ENCODE measurements at places on chromosomes 5 and 9. TPM values are rescaled to one million over a fixed set of nuclear protein-coding genes. Genes with fewer than 3 reads are reported as not detected.

FBXO38 gene
- total RNA-seq = 27.5 TPM

GRCh38 chr5:97839341-97840086 is 656.5 kb upstream of the RIOK2 start:
- H3K4me1 ChIP-seq = peaks cover 33% of the 10 kb centered on the region
- no peak overlapping the region for H3K4me3 ChIP-seq
- no peaks in the 10 kb centered on the region for H3K36me3 ChIP-seq
- DNase-seq = peak; percentile 27
- H3K27me3 ChIP-seq = peaks cover 12% of the 10 kb centered on the region
- no peak overlapping the region for H3K27ac ChIP-seq

DNA sequence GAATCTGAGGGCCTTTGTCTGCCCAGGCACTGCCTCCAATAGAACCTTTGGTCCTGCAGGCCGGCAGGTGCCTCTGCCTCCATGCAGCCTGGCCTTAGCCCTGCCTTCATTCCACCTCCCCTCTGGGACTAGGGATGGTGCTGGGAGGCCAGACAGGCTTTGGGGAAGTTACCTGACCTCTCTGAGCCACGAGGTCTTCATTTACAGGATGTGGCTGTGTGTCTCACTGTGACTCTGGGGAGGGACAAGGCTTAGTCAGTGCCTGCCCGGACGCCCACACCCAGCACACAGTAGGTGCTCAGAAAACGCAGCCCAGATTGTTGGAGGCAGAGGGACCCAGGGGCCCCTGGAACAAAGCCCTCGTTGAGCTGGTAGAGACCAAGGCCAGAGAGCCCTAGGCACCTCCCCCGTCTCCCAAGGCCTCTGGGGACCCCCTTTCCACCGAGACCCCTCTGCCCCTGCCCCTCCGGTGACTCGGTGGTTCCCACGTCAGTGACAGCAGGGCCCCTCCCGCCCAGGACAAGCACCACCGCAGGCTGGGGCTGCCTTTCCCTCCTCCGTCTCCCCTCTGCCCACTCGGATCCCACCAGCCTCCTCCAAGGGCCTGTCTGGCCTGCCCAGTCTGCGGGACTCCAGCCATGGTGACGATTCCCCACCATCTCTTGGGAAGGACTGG is 46.9 kb upstream of the EGFL7 start:
- no peak overlapping the region for H3K4me3 ChIP-seq
- H3K27me3 ChIP-seq = no peaks in the 10 kb centered on the region
- H3K36me3 ChIP-seq = no peaks in the 10 kb centered on the region
- H3K27ac ChIP-seq = no peak overlapping the region

- no peak overlapping the region for H3K4me3 ChIP-seq
- peaks cover 51% of the 10 kb centered on the region for H3K36me3 ChIP-seq
- peaks cover 23% of the 10 kb centered on the region for H3K4me1 ChIP-seq
- DNase-seq = no peak
- no peaks in the 10 kb centered on the region for H3K27me3 ChIP-seq
These were observed 27.0 kb downstream of the IARS1 start for GRCh38 chr9:92266486-92266885.

INSL6 gene
- not detected for total RNA-seq

LHX2 gene
- not detected for total RNA-seq

FIBCD1 gene
- total RNA-seq = 8.0 TPM

NMUR2 gene
- not detected for total RNA-seq

DNA sequence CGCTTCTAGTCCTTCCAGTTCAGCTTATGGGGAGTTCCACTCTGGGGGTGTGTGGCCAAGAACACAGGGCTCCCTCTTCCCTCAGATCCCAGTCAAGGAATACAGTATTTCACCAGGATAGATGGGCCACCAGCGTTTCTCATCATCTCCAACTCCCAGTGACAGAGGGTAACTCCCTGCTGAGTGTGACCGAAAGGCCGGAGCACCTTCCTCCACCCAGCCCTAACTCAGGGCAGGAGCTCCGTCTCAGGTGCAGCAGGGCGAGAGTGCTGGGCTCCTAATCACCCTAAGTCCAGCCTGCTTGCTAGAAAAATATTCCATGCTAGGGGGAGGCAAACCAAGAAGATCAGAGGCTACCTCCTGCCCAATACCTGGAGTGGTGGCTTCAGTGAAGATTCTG is 102.6 kb downstream of the ADAMTS2 start:
- H3K4me1 ChIP-seq = peaks cover 30% of the 10 kb centered on the region
- no peak overlapping the region for H3K27ac ChIP-seq
- H3K27me3 ChIP-seq = no peaks in the 10 kb centered on the region
- no peak for DNase-seq
- peaks cover 31% of the 10 kb centered on the region for H3K36me3 ChIP-seq

DNA sequence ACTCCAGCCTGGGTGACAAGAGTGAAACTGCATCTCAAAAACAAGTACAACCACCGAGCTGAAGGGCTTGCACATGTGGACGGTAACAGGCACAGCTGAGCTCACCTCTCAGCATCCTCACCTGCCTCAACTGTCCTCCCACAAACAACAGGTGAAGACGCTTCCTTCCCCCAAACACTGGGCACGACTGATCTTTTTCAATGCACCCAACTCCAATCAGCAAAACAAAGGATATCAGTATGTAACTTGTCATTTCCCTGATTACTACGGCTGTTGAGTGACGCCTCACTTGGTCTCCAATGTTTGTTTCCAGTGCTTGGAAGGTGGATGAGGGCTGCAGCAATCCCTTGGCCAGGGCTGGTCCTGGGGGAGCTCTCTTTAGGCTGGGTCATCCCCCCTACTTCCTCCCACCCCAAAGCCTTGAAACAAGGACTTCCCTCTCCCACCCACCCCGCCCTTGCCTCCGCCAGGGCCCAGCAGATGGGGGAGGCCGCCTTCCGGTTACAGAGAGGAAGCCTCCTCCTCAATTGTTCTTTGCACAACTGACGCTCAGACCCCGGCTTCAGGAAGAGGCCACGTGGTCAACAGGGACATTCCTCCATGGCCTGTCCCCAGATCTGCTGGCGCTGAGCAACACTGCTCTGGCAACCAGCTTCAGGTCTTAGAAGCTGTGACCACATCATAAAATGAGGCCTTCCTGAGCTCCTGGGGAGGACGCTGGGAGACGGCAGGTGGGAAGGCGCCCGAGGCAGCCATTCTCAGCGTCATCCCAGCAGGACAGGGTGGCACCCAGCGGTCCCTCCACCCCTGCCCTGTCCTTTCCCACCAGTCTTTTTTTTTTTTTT is 5.9 kb downstream of the FAM78A start:
- no peak for DNase-seq
- H3K36me3 ChIP-seq = no peaks in the 10 kb centered on the region
- H3K4me3 ChIP-seq = no peak overlapping the region

GRCh38 chr5:133977858-133978257 is 9.4 kb upstream of the C5orf15 start:
- H3K27ac ChIP-seq = peak overlapping the region; percentile 98
- DNase-seq = peak; percentile 50
- H3K36me3 ChIP-seq = peaks cover 27% of the 10 kb centered on the region
- H3K27me3 ChIP-seq = no peaks in the 10 kb centered on the region
- peaks cover 27% of the 10 kb centered on the region for H3K4me1 ChIP-seq
- peak overlapping the region; percentile 17 for H3K4me3 ChIP-seq

Measured in HFFc6 (cell line).